ENCODE measurements at places on chromosomes 5 and 9.

GRCh38 chr9:81118416-81118815 lies 570.9 kb downstream of the TLE1 start:
- no peak overlapping the region for H3K4me3 ChIP-seq
- no peak overlapping the region for H3K27ac ChIP-seq
- no peaks in the 10 kb centered on the region for H3K36me3 ChIP-seq
- no peaks in the 10 kb centered on the region for H3K27me3 ChIP-seq
- no peaks in the 10 kb centered on the region for H3K4me1 ChIP-seq

DNA sequence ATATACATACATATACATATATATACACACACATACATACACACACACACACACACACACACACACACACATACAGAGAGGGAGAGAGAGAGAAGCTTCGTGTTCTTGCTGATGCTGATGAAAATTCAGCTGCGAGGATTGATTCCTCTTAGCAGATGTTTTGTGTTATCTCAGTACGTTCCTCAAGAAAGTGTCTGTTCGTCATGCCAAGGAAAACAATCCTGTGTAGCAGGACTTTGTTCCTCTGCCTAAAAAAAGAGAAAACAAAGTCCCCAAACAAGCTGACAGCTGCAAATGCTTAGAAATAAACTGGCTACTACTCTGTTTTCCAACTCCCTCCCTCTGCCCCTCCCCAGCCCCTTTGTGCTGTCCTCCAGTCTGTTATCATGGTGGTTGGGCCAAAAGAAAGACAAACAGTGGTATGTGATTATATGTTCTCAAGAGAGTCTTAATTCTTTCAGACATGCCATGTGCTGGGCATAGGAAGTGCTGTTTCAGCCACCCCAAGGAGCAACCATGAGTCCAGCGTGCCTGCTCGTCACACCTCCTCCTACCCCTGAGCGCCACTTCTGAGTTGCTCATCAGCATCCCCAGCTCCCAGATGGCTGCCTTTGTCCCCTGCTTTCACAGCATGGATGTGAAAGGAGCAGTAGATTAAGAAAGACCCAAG lies 71.5 kb upstream of the EQTN start:
- no peak overlapping the region for H3K4me3 ChIP-seq
- DNase-seq = no peak
- H3K27me3 ChIP-seq = no peaks in the 10 kb centered on the region
- H3K27ac ChIP-seq = no peak overlapping the region

DNA sequence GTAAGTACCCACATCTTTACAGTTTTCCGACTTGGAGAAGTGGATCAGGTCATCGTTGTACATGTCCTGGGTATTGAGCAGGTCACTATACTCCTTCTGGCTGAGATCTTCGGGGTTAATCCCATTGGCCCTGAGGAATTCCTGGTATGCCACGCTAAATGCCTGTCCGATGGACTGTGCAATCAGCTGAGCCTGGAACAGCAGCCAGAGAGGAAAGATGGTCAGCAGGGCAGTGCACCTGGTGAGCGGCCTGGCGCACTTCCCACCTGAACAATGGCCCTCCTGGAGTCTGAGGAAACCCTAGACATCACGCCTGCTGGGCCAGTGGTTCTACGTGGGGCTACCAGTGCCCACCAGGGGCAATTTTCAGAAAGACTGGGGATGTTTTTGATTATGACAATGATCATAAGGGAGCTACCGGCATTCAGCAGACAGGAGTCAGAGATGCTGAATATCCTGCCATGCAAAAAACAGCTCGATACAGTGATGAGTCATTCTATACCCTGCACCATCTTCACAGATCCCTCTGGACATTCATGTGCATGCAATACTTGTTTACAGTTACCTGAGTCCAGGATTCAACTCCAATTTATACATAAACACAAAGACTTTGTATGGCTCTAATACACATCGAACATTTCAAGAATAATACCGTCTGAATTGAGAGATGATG lies 127.2 kb downstream of the ENTREP1 start:
- peaks cover 17% of the 10 kb centered on the region for H3K36me3 ChIP-seq
- no peak overlapping the region for H3K4me3 ChIP-seq
- no peak overlapping the region for H3K27ac ChIP-seq
- no peaks in the 10 kb centered on the region for H3K4me1 ChIP-seq

DNA sequence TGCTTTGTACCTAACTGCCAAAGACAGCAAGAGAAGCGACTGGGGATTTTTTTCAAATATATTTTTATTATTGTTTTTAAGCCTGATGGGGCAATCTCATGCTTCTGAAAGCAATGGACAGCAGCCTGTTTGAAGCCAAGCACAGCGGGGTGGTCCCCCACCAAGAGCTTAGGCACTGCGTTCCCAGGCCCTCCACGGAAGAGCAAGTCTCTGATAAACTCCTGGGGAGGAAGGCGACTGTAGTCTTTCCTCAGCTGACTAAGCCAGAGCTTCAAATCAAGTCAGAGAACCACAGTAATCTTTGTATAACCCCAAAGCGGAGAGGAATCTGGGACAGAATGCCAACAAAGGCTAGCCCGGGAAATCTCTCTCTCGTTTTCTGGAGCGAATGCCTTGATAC lies 54.4 kb downstream of the ARSB start:
- H3K4me3 ChIP-seq = no peak overlapping the region
- no peak overlapping the region for H3K27ac ChIP-seq
- H3K4me1 ChIP-seq = no peaks in the 10 kb centered on the region
- H3K27me3 ChIP-seq = no peaks in the 10 kb centered on the region

GRCh38 chr5:76537073-76537543 lies 86.1 kb downstream of the F2RL2 start:
- H3K4me1 ChIP-seq = no peaks in the 10 kb centered on the region
- peak overlapping the region; percentile 65 for H3K27ac ChIP-seq
- no peak for DNase-seq

- H3K4me3 ChIP-seq = no peak overlapping the region
- H3K27me3 ChIP-seq = no peaks in the 10 kb centered on the region
- peak; percentile 73 for DNase-seq
- H3K4me1 ChIP-seq = no peaks in the 10 kb centered on the region
- no peaks in the 10 kb centered on the region for H3K36me3 ChIP-seq
Measured at GRCh38 chr5:64147849-64148441, 17.7 kb upstream of the RNF180 start.

- H3K27ac ChIP-seq = no peak overlapping the region
- no peaks in the 10 kb centered on the region for H3K27me3 ChIP-seq
- no peak for DNase-seq
- no peak overlapping the region for H3K4me3 ChIP-seq
Measured at GRCh38 chr9:127083138-127083980, 39.1 kb downstream of the ANGPTL2 start.

DNA sequence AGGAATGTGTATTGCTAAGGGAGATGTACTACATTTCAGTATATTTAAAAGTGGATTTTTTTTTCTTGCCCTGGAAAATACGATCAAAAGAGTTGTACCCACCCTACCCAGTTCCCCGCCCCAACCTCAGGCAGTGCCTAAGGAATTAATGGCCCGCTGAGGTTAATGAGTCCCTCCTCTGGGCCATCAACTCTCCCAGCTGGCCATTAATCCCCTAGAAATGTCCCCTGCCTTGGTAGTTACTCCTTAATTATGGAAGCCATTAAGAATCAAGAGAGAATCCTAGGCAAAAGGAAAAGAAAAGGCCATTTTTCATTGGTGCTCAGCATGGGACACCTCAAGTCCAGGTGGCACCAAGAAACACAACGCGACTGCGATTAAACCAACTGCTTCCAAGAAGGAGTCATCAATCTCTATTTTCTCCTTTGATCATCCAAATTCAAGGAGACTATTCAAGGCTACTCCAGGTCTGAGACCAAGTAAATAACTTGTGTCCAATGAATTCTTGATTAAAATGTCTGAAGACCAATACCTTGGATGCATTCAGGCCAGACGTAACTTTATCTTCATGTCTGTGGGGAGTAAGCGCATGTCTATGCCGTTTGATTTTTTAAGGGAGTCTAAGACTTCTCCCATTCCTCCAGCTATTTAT lies 1962.2 kb upstream of the WWC1 start:
- H3K4me1 ChIP-seq = no peaks in the 10 kb centered on the region
- no peak overlapping the region for H3K4me3 ChIP-seq
- no peaks in the 10 kb centered on the region for H3K36me3 ChIP-seq
- DNase-seq = no peak
- no peaks in the 10 kb centered on the region for H3K27me3 ChIP-seq

DNA sequence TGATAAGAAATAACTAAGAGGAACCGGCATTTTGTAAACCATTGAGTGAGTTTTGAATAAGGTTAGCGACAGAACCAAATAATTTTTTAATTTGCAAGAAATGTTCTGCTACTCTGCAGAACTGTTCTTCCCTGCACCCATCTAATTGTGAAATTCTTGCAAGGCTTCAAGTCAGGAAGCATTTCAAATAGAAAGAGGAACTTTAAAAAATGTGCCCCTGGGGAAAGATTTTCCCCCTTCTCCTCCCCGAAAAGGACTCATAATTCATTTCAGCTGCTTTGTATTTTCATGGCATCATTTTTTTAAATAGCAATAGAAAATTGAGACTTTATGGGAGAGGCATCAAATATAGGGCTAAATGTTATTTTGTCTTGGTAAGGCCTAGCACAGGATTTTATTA lies 180.9 kb upstream of the ANKRD55 start:
- no peaks in the 10 kb centered on the region for H3K36me3 ChIP-seq
- H3K27me3 ChIP-seq = no peaks in the 10 kb centered on the region
- no peaks in the 10 kb centered on the region for H3K4me1 ChIP-seq
- H3K4me3 ChIP-seq = no peak overlapping the region

DNA sequence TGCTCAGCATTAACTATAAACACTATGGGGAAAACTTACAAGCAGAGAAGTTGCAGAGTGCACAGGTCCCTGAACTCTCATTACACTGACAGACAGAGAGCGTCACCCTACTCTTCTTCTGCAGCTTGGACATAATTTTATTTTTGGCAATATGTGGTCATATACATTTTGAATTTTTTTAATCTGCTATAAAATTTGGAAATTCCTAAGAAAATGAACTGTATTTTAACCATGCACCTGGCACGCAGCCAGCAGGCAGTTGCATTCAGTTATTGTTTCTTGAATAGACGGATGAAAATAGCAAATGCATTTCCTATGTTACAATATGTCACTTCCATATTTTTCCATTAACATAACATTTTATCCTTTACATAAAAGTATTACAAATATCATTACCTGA lies 100.2 kb downstream of the SLC25A46 start:
- no peak for DNase-seq
- no peaks in the 10 kb centered on the region for H3K36me3 ChIP-seq
- H3K27me3 ChIP-seq = no peaks in the 10 kb centered on the region

DNA sequence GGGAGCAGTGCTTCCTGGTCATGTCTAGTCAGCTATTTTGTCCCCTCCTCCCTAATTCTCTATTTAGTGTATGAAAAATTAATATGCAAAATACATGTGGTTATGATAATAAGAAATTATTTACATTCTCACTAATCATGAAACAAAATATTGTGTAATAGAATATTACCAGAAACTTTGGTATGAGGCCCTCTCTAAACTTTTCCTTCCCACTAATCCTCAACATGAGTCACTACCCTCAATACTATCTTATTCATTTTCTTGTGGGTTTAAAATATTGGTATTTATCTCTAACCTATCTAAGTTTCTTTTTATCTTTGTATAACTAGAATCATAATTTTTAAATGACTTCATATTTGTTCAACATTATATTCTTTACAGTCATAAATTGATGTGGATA lies 545.9 kb upstream of the PTPRD start:
- H3K36me3 ChIP-seq = no peaks in the 10 kb centered on the region
- no peak for DNase-seq
- H3K27ac ChIP-seq = no peak overlapping the region
- H3K4me1 ChIP-seq = no peaks in the 10 kb centered on the region
- no peak overlapping the region for H3K4me3 ChIP-seq

- DNase-seq = no peak
- H3K36me3 ChIP-seq = no peaks in the 10 kb centered on the region
- H3K27me3 ChIP-seq = no peaks in the 10 kb centered on the region
- H3K4me1 ChIP-seq = no peaks in the 10 kb centered on the region
- no peak overlapping the region for H3K4me3 ChIP-seq
Measured at GRCh38 chr5:134273642-134274395, 47.9 kb upstream of the PPP2CA start.

GRCh38 chr9:130995086-130996011 lies 13.6 kb upstream of the LAMC3 start:
- no peaks in the 10 kb centered on the region for H3K27me3 ChIP-seq
- no peak for DNase-seq
- H3K27ac ChIP-seq = no peak overlapping the region
- no peaks in the 10 kb centered on the region for H3K36me3 ChIP-seq
- no peaks in the 10 kb centered on the region for H3K4me1 ChIP-seq
- no peak overlapping the region for H3K4me3 ChIP-seq

GRCh38 chr5:87007737-87008136 lies 259.9 kb upstream of the RASA1 start:
- DNase-seq = no peak
- no peak overlapping the region for H3K4me3 ChIP-seq

DNA sequence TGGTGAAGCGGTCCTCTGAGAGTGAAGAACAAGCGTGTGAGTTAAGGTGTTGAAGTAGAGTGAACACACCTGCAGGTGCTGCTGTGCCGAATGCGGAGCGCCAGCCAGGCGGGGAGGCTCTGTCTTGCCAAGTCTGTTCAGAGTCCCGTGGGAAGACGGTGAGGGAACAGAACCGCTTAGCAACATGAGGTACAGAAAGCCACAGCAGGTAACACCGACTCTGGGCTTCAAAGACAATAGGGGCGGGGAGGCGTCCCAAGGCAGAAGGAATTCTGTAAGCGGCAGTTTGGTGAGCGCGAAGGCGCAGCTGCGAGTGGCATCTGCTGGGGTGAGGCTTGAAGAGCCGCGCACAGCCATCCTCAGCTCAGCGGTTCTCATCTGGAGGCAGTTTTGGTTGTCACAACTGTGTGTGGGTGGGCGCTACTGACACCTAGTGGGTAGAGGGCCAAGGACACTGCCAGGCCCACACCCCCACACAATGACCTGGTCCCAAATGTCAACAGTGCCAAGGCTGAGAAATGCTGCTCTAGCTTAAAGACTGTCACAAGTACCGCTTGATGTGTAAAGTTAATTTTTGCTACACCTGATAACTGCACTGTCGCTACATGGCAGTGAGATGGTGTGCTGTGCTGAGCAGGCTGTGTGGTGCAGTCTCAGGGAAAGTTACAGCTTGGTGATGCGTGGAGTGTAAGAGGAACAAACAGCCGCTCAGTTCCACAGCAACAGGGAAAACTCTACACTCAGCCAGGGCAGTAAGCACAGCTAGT lies 67.4 kb upstream of the TBC1D9B start:
- peaks cover 28% of the 10 kb centered on the region for H3K36me3 ChIP-seq
- no peaks in the 10 kb centered on the region for H3K27me3 ChIP-seq
- peaks cover 11% of the 10 kb centered on the region for H3K4me1 ChIP-seq

DNA sequence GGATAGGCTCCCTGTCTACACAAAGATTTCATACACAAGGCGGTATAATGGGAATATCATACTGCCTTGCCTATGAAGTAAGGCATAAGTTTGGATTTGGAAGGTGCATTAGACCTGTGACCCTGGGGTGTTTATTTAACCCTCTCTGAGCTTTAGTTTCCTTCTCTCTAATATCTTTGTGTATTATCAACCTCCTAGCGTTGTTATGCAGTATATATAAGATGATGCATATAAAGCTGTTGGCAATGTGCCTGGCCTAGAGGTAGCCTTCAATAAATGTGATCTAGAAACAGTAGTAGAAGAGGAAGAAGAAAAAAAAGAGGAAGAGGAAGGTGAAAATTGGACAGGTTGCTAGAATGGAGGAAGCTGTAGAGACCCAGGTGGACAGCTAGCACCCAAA lies 311.6 kb upstream of the CLINT1 start:
- no peak overlapping the region for H3K27ac ChIP-seq
- H3K36me3 ChIP-seq = no peaks in the 10 kb centered on the region
- H3K4me3 ChIP-seq = no peak overlapping the region
- H3K4me1 ChIP-seq = no peaks in the 10 kb centered on the region
- DNase-seq = no peak
- H3K27me3 ChIP-seq = no peaks in the 10 kb centered on the region

- DNase-seq = no peak
- H3K36me3 ChIP-seq = no peaks in the 10 kb centered on the region
- H3K4me3 ChIP-seq = no peak overlapping the region
- H3K4me1 ChIP-seq = no peaks in the 10 kb centered on the region
Measured at GRCh38 chr5:8332666-8333445, 463.9 kb downstream of the MTRR start.

All from right lobe of liver (tissue), 6 donors.